ENCODE measurements at places on chromosomes 3 and 15.

DNA sequence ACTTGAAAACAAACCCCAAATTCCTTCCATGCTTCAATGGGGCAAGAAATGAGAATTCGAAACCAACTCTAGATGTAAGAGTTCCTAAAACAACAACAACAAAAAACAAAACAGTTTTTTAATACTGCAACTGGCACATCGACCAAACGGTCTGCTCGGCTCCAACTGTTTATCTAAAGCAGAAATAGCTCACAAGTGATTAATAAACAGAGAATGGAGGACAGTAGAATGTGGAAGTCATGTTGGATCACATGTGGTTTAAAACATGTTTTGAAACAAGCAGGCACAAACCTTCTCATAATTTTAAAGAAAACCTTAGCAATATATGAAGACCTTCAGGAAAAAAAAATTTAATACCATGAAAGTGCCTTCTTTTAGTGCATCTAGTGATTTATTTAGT lies 55.1 kb downstream of the SETMAR start:
- no peak for DNase-seq

DNA sequence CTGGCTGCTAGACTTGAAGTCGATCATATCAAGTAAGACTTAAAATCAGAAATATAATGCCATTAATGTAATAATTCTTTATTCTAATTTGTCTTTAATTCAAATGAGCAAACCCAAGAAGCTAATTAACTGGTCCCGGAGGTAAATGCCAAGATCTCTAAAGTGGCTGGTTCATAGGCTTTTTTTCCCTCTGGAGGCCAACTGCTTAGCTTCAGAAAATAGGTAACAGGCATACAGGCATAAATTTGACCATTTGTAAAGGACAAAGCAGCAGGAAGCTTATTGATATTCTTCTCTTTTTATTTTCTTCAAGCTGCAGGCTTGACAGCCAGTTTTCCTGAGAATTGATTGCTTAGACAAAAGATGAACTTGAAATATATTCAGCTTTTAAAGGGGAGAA lies 158.6 kb upstream of the RAP2B start:
- DNase-seq, result no peak

GRCh38 chr3:174193604-174194003 lies 665.5 kb upstream of the NAALADL2 start:
- DNase-seq, result no peak

GRCh38 chr3:56923526-56924224 lies 121.9 kb upstream of the ARHGEF3 start:
- no peak for DNase-seq

- no peak for DNase-seq
Observed at GRCh38 chr3:46646700-46647099, 34.4 kb downstream of the FAM240A start.

GRCh38 chr3:134366928-134367811 lies 7.1 kb downstream of the AMOTL2 start:
- peak; percentile 98 for DNase-seq

DNA sequence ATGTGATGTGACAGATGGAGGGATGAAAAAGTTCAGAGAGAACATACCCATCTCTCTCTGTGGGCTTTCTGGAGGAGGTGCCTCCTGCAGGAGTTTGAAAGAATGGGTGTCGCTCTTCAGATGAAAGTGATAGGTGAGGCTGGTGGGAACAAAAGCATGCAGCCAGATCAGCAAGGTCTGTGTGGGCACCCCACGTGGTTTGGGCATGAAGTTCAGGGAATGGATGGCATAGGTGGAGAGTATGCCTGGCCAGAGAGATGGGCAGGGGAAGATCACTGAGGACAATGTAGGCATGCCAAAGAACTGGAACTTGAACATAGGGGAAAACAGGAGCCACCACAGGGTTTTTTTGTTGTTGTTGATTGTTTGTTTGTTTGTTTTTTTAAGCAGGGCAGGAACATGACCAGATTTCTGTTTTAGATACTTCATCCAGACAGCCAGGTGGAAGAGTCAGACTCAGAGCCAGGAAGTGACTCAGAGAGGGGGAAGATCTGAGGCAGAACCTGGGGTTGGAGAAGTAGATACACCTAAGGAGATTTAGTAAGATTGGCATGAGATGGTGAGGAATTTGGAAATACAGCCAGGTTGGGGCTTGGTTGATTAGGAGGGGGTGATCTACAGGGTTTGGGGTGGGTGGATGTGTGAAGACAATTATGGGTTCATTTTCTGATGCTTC lies 64.8 kb upstream of the CLSTN2 start:
- no peak for DNase-seq

DNA sequence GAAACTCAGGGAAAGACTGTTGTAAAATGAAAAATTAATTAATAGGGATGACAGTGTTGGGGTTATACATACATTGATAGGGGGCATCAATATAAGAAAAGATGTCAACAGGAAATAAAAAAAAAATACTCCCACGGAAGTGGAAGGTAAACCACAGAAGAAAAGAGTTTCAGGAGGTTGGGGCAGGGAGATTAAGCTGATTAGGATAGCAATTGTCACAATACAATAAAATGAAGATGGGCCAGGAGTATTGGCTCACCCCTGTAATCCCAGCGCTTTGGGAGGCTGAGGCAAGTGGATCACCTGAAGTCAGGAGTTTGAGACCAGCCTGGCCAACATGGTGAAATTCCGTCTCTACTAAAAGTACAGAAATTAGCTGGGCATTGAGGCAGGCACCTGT lies 536.1 kb downstream of the AGBL1 start:
- DNase-seq, result no peak

DNA sequence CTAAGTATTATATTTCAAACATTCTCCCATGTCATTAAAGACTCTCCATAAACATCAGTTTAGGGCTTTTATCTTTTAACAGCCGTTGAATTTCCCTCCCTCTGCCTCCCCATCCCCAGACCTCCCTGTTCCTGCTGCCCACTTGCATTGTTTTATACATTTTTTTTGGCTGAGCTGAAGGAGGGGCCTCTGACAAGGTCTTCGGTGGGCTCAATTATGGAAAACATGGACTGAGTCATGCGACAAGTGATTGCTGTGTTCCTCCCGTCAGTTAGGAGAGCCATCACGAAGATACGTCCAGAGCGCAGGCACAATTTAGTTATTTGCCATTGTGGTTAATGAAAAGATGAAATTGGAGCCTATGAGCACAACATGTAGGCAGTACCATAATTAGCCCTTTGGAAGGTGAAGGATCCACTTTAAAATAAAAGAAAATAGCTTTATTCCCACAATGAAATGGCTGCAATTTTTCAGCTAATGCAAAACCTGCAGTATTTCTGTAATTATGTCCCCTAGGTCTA lies 12.0 kb upstream of the NMNAT3 start:
- no peak for DNase-seq

DNA sequence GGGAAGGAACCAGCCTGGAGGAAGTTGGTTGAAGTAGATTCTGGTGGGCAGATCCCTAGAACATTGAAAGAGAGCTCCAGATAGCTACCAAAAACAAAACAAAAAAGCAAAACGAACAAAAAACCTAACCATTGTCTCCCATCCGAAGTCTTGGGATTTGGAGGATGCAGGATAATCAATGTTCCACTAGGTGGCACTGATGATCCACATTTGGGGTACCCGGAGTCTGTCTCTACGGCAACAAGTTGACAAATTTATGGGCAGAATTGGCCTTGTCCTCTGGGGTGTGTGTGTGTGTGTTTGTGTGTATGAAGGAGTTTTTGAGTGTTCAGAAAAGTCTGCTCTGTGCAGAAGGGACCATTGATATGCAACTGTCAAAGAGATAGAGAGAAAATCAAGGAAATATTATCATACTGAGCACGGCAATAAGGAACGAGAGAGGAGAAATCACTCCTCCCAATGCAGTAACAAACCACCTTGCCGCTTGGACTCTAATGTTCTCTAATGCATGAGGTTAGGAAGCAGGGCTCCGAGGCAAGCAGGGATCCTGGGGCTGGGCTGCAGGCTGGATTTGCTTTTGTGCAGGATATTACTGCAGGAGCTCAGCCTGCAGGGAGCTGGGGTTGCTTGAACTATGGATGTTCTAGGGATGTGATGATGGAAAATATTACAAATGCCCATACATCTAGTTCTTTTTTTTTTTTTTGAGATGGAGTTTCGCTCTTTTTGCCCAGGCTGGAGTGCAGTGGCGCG lies 59.8 kb upstream of the KLHL25 start:
- peak; percentile 81 for DNase-seq

DNA sequence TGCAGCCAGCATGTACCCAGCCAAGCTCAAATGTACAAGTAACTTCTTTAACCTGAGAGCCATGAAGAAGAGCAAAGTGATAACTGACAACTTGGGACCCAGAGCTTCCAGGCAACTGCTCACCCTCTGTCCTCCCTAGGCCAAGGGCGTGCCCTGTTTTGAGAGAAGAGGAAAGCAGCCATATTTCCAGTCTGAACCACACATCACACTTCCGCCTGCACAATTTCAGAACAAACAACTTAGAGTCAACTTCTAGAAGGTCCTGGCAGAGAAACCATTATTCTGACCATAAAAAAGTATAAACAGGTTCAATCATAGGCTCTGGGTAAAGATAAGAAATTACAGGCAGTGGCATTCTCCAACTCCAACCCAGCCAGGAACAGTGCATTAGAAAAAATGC lies 50.1 kb downstream of the ITGB5 start:
- no peak for DNase-seq

DNA sequence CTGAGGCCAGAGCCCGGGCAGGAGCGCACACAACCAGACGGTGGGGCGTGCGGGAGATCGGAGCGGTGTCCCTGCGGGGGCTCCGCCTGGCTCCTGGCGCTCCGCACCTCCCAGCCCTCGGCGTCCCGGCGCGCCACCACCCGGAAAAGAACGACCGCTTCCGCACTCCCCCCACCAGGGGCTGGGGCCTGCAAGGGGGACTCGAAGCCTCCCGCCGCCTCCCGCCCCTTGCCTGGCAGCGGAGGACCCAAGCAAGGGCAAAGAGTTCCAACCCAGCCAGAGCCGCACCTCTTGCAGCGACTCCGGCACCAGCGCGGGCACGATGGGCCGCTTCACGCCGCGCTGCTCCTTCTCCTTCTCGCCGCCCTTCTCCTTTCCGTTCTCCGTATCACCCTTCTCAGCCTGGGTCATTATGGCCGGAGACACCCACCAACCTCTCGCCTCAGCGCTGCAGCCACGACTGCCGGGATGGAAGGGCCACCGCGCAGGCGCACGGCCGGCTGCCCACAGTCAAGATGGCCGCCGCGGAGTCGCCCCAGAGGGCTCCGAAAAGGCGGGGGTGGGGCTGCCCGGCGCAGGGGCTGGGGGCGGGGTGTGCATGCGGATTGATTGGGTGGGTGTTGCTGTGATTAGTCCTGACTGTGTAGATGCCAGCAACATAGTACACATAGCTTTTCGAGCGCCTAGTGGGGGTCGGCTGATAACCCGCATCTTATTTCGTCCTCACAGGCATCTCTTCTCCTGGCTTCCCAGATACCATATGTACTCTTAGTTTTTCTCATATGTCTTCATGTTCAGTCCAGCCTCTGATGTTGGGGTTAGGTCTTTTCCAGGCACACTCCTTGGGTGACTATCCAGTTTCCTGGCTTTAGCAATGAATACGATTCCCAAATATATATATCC lies at the start of gene ACTR8:
ACTR8 (minus strand) TSS at position 462 of the 903 bp plus-strand sequence; CDS start at position 411, 51 bp downstream.
- DNase-seq, result peak; percentile 91

DNA sequence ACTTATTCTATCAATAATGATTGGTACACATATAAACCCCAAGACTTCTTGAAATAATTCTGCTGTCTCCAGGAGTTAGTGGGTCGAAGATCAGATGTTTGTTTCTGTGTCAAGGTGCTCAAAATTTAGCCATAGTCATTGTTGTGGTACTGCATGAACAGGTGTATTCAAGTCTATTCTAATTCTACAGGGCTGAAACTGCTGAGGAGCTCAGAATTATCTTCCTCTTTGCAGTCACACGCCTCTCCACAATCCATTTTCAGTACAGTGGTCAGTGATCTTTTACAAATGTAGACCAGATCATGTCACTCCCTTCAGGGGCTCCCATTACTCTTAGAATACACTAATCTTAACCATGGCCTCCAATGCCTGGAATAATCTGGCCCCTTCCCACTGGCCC lies 527.5 kb downstream of the NTRK3 start:
- DNase-seq, result no peak

- DNase-seq, result no peak
Observed at GRCh38 chr15:75425966-75426500, 25.5 kb downstream of the SIN3A start.

DNA sequence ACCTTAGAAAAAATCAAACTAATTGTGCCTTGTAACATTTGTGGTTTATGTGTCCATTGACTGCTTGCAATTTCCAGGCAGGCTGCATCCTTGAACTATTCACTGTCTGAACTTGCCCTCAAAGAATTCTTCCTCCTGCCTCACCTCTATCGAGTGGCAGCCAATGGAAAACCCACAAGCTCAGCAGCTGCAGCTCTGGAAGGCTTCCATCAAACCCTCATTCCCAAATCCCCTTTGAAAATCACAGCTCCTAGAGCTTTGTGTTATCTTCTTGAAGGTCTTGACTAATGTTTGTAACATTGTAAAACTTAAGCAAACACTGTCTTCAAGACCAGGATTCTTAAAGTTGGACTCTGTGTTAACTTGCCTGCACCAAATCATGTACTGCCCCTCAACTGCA lies 81.1 kb downstream of the FILIP1L start:
- DNase-seq, result no peak

- DNase-seq, result no peak
Observed at GRCh38 chr3:46860810-46861604, 2.2 kb downstream of the MYL3 start.

GRCh38 chr15:101276501-101277037 lies 716 bp downstream of the SELENOS start:
- no peak for DNase-seq

DNA sequence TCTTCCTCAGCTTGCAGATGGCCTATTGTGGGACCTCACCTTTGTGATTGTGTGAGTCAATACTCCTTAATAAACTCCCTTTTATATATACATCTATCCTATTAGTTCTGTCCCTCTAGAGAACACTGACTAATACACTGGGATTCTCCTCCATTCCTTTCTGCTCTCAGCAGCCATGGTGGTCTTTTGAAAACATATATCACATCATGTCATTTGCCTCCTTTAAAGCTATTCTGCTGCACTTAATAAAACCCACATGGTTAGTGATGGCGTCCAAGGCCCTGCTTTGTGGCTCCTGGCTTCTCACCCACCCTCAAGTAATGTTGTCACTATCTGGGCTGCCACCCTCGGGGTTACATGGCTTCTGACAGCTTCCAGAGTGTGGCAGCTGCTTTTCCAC lies 169.5 kb downstream of the CADPS start:
- DNase-seq, result no peak

DNA sequence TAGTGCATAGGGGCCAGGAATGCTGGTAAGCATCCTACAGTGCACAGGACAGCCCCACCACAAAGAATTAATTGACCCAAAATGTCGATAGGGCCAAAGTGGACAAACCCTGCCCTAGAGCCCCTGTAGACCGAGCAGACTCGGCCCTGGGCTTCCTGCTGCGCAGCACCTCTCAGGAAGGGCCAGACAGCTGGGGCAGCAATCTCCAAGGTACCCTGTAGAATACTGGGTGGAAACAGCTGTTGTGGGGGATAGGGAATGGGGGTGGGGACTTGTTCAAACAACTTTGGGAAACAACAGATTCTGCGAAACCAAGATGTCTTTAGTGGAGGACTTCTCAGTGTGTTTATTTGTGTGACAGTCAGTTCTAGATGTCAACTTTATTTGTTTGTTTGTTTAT lies 67.1 kb downstream of the MRPL46 start:
- DNase-seq, result no peak

Measured in Ammon's horn (tissue), 1 donor.